ENCODE measurements at places on chromosomes 1 and 21.

DNA sequence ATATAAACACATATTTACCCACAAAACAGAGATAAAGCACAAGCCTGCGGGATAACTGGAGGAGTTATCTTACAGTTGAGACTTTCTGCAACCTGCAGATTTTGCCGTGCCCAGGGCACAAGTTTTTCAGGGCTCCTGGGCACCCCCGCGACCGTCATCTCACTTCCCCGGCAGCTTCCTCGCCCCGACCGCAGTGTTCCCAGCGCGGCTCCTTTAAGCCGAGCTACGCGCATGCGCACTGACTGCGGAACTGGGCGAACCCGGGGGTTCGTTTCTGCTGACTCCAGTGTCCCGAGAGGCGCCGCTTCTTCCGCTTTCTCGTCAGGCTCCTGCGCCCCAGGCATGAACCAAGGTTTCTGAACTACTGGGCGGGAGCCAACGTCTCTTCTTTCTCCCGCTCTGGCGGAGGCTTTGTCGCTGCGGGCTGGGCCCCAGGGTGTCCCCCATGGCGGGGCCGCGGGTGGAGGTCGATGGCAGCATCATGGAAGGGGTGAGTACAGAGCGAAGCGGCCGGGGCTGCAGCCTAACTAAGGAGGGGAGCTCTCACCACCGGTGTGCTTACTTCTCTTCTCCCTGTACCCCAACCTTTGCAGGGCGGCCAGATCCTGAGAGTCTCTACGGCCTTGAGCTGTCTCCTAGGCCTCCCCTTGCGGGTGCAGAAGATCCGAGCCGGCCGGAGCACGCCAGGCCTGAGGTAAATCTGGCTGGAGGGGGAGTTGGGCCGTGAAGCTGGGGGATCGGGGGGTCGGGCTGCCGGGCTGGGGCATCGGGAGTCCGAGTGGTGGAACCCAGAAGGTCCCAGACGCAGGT, at the start of gene RTCA:
TSS of gene RTCA (plus strand) at position 286 of the 810 bp plus-strand sequence. CDS start at position 446, 160 bp downstream.
- DNase-seq: peak; percentile 88

GRCh38 chr1:61981870-61982660, 212.6 kb upstream of the L1TD1 start:
- DNase-seq: no peak

- no peak for DNase-seq
These were observed 8.9 kb downstream of the MRTO4 start for GRCh38 chr1:19260211-19261138.

GRCh38 chr1:55035904-55036303, 3.4 kb upstream of the PCSK9 start:
- DNase-seq: no peak

DNA sequence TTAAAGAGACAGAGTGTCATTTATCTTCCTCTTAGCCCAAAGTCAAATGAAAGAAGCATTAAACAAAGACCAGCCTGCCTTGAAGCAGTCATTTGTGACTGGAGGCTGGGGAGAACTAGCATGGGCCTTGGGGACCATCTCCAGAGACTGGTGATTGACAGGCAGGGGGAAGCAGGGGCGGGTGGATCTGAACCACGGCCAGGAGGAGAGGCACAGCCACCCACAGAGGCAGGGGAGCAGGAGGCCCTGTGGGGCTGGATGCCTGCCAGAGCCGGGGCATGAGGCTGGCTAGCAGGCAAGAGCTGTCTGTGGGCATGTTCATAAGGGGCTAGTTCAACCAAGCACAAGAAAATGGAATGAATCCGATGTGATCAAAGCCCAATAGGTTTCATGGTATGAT, 73.9 kb downstream of the PLXNA2 start:
- DNase-seq: no peak

GRCh38 chr1:17423781-17424245, 15.7 kb downstream of the RCC2 start:
- no peak for DNase-seq

- DNase-seq: no peak
These were observed 55.8 kb downstream of the FBXO2 start for GRCh38 chr1:11598461-11598860.

- DNase-seq: no peak
These were observed 126.2 kb downstream of the LACTBL1 start for GRCh38 chr1:22846458-22846857.

DNA sequence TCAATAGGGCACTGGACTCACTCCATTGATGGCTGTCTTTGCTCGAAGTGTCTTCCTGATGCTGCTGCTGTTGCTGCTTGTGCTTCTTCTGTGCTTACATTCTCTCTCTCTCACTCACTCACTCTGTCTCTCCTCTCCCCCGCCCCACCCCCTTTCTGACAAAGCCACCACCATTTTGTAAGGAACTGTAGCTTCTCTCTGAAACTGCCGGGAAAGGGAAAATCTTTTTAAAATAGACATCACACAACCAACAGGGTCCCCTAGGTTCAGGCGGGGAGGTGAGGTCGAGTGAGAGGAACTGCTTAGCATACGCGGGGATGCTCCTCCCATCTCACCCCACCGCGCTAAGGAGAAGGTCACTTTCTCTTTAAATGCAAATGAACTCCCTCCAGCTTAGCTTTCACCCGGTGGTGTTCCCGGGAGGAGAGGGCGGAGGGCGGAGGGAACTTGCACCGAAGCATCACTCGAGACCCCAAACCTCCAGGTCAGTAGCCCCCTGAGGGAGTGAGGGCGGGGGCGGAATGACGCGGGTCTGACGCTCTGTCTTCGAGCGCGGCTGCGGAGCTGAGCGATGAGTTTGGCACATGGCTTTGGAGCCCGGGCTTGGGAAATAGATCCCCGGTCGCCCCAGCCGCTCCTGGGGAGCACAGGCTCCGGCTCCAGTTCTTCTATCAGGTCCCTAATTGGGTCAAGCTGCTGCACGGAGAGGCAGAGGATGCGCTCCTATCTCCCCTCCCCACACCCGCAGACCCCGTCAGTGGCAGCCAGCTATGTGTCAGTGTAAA, at the start of gene CCDC28B:
TSS of gene CCDC28B (plus strand) at position 370 of the 785 bp plus-strand sequence. CDS start 1,341 bp downstream, outside the sequence.
- peak; percentile 42 for DNase-seq

- DNase-seq: no peak
These were observed 24.2 kb upstream of the PHTF1 start for GRCh38 chr1:113783254-113784103.

- no peak for DNase-seq
These were observed 38.2 kb downstream of the ZBTB17 start for GRCh38 chr1:15937706-15938168.

DNA sequence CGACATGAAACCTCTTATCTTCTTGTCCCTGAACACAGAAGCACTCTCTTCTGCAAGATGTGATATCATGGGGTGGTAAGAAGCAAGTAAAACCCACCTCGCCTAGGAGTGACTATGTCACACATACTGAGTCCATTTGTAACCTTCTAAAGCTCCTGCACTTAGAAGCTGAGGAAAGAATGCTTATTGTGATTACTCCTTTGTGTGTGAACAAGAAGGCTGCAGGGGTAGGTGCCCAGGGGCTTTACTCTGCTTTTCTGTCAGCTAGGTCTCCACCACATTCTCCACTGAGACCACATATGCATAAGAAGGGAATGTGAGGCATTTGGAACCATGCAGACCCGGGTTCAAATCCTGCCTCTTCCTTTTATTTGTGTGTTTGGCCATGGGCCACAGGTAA, 144.3 kb downstream of the DMRTA2 start:
- no peak for DNase-seq

GRCh38 chr1:54004481-54005049, 13.4 kb downstream of the LDLRAD1 start:
- no peak for DNase-seq

DNA sequence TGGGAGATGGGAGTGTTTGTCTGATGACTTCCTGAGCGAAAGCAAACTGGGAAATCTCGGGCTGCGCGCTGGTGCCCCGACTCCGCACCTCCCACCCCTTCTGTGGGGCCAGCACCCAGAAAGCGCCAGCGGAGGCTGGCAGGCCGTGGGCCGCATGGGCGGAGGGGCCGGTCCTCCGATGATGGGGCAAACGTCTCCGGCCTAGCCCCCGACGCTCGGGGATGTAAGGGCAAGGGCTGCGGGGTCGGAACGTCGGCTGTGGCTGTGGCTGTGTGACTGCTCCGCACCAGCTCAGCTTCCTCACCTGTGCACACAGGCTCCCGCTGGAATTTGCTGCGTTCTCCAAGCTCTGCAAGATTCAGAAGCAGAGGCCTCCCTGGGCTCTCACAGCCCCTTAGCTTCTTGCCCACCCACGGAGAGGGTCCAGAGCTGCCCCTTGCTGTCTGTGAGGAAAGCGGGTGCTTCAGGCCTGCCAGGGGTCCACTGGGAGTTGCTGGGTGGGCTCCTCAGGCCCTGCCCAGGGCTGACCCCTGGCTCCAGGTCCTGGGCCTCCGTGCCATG, 35.0 kb downstream of the COL18A1 start:
- DNase-seq: no peak

DNA sequence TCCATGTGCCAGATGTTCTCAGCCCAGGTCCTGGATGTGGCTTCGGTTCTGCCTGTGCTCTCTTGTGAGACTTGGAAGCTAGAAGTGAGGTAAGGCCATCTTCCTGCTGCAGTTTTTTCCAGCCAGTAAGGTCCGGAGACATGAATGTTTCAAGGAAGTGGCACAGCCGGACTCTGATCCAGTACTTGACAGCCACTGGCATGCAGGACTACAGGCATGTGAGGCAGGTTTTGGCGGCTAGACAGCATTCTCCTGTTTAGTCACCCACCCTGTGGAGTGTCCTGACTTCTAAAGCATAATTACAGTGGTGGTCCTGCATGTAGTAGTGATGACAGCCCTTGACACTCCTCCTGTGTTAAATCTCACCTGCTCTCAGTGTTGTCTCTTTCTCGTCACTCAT, 72.3 kb downstream of the TNFSF4 start:
- no peak for DNase-seq

- DNase-seq: no peak
These were observed 35.1 kb upstream of the LBR start for GRCh38 chr1:225462714-225463574.

- no peak for DNase-seq
These were observed 4.7 kb upstream of the CD160 start for GRCh38 chr1:145714524-145715111.

- no peak for DNase-seq
These were observed 534.5 kb downstream of the OMA1 start for GRCh38 chr1:58011978-58012377.

DNA sequence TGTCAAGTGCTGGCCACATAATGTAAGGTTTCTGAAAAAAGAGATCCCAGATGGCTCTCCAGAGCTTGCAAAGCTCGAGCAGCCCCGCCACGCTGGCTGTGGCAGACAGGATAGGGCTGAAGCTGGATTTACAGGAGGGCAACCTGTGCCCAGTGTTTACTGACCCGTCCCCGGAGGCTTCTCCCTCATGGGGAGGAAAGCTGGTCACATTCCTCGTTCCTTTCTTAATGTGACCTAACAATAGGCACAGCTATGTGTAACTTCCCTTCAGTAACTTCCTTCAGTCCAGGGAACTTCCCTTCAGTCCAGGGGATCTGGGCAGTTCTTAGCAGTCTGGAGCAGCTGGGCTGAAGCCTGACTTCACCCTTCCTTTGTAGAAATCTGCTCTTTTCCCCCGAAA, 7.7 kb downstream of the SLFNL1 start:
- DNase-seq: no peak

- DNase-seq: no peak
These were observed 118.1 kb upstream of the GADD45A start for GRCh38 chr1:67566803-67567377.

- DNase-seq: no peak
These were observed 22.8 kb downstream of the SLC9C2 start for GRCh38 chr1:173580071-173580470.

- DNase-seq: no peak
These were observed 100.0 kb downstream of the SLC25A24 start for GRCh38 chr1:108100148-108100547.

GRCh38 chr1:26610781-26611180, 81.2 kb downstream of the RPS6KA1 start:
- no peak for DNase-seq

- no peak for DNase-seq
These were observed 2.2 kb downstream of the NEGR1 start for GRCh38 chr1:72280131-72280530.

- DNase-seq: no peak
These were observed 112.2 kb downstream of the USP25 start for GRCh38 chr21:15841856-15842564.

DNA sequence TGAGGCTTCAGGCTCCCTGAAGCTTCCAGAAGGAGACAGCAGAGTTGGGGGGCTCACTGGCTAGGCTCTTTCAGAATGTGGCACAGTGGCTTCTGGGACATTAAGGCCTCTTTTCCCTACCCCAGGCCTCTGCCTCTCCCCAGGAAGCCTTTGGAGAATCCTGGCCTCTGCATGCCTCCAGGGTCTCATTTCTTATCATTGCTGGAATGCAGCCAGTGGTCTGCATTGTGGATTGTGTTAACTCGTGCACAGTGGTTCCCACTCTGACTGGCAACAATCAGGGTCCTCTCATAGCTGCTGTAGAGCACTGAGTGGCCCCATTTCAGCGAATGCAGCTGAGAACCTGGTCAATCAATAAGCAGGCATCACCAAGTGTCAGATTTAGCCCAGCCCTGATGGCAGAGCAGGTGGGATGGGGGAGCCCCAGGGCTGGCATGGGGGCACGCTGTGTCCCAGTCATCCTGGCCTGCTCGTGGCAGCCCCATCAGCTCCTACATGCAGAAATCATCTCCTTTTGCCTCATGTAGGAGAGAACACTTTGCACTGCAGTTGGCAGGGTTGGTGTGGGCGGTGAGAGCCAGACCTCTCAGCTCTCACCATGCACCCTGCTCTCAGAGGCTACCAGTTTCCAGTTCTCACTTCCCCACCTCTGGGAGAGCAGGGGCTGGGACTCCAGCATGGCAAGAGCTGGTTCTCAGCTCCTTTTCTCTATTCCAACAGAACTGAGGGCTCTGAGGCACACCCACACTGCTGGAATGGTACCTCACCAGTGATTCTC, 13.4 kb downstream of the ADORA1 start:
- no peak for DNase-seq

- no peak for DNase-seq
These were observed 59.5 kb downstream of the MTR start for GRCh38 chr1:236854605-236854983.

GRCh38 chr1:59742526-59742925, 72.2 kb upstream of the HOOK1 start:
- DNase-seq: no peak

GRCh38 chr1:118928739-118929554, 59.2 kb downstream of the TBX15 start:
- no peak for DNase-seq

DNA sequence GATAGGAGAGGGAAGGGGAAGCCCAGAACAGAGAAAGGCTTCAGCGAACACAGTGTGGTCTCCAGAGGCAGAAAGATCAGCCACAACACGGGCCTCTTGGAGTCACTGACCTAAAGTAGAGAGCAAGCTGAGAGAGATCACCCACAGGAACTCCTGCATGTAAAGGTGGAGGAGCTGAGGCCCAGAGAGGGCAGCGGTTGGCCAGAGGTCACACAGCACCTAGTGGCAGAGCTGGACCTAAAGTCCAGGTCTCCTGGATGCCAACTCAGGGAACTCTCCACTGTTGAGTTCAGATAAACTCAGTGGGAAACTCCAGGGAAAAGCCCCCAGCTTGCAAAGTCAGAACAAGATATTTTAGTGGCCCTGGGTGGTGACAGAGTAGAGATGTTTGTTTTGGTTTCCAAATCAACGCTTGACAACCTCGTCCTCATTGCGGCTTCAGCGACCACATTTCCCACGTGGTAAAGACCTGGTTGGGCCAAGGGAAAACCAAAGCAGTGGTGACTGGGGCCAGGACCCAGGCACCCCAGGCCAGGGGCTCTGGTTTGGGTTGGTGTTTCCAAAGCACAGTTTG, 4.6 kb downstream of the IFFO2 start:
- DNase-seq: peak; percentile 71

GRCh38 chr1:234532503-234532922, 53.5 kb upstream of the TARBP1 start:
- no peak for DNase-seq

- DNase-seq: peak; percentile 12
These were observed 519 bp downstream of the RERE start for GRCh38 chr1:8816831-8817411.
